ENCODE measurements at places on chromosomes 5 and 9. TPM values are rescaled to one million over a fixed set of nuclear protein-coding genes. Genes with fewer than 3 reads are reported as not detected.
A peak's percentile ranks its signal among the peaks of the same experiment; 100 is the strongest.

DNA sequence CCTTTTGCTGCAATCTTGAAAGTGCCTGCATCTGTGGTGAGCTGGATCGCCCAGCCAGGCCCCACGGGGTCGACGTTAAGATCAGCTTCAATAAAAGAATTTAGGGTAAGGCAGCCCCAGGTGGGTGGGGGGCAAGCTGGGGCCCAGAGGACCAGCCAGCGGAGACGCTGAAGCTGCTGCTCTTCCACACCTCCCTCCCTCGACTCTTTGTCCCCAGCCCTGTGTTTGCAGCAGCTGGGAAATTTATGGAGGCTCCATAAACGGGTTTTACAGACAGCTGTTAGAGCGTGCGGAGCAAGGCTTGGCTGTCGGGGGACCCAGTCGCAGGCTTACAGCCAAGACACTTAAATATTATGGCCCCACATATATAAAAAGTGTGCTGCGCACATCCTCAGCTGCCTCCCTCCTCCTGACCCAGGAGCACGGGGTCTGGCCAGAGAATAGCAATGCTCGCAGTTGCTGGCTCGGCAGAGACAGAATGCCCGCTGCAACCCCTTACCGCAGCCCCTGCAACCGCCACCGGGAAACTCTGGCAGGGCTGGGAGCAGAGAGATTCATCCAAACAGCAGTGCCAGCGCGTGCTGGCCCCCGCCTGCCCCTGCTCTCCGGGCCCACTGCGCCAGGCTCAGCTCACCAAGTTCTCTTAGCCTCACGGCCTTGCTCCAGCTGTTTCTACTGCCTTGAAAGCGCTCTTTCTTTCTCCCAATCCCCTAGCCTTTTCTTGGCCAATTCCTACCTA lies 28.4 kb upstream of the MVB12B start:
- no peak for DNase-seq

DNA sequence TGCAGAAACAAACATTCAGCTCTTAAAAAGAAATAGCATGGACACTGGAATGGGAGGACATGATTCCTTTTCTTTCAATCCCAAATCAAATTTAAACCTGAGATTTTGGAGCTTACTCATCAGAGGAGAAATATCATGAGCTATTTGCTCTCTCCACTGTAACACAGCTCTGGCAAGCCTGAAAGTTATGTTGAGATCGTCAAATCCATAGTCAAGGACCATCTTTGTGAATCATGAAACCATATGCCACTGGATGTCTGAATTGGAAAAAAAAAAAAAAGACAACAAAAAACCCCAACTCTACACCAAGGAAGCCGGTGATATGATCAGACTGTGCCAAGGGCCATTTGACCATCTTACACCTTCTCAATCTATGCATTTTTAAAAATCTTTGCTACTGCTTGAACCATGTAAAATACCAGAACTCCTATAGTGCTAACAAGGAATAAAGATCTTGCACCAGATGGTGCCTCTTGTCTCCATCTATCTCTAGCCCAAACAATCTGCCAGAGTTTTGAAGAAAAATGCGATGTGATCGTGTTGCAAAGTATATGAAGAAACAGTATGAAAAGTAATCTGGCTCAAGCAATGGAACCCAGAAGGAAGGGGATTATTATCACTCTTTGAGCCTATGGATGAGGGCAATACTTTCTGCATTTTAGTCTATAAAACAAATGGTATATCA lies 138.1 kb upstream of the MEF2C start:
- no peak for DNase-seq

DNA sequence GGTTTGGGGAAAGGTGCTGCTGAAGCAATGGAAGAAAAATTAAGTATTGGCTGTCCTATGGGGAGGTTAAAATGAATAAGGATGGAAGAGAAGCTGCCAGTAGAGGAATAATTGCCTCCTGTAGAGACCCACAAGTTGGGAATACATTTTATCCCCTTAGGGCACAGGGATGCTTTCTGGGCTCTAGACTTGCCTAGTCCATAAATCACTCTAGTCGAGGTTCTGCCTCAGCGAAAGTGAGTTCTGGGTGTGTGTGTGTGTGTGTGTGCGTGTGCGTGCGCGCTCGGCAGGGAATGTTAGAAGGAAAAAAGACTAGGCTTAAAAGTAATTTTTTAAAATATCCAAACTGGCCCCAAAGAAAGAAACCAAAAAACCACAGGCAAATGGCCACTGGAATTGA lies 291.6 kb downstream of the DOCK8 start:
- no peak for DNase-seq

GRCh38 chr9:93172666-93173364 lies 11.1 kb upstream of the WNK2 start:
- DNase-seq = no peak

ANKRD18B gene
- not detected for total RNA-seq

DNA sequence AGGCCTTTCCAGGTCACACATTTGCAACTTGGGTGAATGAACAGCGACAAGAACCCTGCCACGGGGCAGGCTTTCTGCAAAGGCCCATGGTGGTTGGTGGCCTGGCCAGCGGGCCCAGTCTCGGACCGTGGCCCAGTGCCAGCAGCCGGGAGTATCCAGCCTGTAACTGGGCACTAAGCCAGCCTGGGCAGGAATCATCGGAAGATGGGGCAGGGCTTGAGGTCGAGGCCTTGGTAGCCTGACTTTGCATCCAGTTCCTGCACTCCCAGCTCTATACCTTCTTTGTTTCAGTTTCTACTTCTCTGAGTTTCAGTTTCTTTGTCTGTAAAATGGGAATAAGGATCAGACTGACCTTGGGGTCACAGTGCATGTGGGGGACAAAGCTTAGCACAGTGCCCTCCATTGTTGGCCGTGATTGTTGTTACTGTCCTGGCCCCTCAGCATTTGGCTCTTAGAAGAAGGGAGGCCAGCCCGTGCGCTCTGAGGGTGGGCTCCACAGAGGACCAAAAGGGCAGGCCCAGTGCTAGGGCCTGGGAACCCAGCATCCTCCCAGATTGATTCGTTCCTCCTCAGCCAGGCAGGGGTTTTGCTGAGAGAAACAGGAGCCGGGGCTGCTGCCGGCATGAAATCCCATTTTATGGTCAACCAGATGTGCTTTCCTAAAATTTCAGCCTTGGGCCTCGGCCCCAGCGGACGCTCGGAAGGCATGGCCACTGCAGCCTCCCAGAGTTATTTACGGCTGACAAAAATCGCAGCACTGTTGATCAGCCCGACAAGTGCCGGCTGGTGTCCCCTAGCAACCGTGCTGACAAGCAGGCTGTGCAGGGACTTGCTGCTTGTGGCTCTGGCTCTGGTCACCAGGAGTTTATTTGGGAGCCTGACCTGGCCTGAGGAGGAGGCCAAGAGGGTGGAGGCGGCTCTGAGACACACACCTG lies 43.6 kb downstream of the JADE2 start:
- DNase-seq = no peak

- DNase-seq = no peak
Measured at GRCh38 chr5:169732841-169733240, 95.8 kb downstream of the DOCK2 start.

- no peak for DNase-seq
Measured at GRCh38 chr9:131657037-131657377, 82.9 kb downstream of the RAPGEF1 start.

- peak; percentile 10 for DNase-seq
Measured at GRCh38 chr9:133955821-133956411, 36.2 kb downstream of the VAV2 start.

OMD gene
- total RNA-seq = not detected

- no peak for DNase-seq
Measured at GRCh38 chr5:143554187-143554717, 150.8 kb upstream of the NR3C1 start.

SCGB3A1 gene
- not detected for total RNA-seq

GPR150 gene
- total RNA-seq = 1.2 TPM

DNA sequence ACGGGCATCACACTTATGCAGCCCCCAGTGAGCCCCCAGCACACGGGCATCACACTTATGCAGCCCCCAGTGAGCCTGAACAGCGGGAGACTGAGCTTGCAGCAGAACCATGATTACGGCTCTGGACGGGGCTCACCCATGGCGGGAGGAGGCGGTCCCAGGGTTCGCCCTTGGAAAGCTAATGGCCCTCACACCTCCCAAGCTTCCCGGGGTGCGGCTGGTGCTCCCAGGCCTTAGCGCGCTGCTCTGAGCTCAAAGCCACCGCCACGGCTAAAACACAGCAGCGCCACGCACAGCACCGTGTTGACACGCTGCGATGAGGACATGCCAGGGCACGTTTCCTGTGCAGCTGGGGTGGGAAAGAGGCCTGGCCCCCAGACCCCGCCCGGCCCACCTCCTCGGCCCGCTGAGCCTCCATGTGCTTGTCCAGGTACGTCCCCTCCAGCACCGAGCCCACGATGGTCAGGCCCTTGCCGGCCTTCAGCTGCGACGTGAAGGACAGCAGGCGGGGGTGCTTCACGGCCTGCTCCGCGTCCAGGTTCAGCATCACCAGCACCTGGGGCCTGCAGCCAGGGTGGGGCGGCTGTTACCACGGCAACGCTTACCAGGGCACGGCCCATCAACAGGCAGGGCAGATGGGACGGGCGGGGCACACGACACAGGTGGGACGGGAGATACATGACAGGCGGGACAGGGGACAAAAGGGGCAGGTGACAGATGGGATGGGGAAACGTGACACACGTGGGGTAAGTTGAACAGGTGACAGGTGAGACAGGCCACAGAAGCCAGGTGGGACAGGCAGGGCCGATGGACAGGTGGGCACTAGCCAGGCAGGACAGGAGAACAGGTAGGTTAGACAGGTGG lies 38.4 kb downstream of the SLC12A7 start:
- no peak for DNase-seq

DNA sequence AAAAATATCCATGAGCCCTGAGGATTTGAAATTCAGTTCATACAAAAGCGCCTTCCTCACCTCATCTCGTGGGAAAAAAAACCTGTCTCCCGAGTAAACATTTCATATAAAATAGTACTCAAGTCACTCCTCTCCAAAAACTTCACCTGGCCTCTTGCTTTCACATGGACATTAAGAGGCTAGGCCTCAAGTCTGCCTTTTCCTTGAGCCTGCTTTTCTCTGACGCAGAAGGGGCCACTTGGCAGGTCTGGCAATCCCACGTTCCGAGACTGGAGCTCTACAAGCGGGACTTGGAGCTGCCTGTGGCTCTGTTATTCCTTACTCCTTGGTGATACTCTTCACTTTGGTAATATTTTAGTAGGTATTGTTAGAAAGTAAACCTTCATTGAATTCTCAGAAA lies 26.9 kb upstream of the CKS2 start:
- no peak for DNase-seq

DNA sequence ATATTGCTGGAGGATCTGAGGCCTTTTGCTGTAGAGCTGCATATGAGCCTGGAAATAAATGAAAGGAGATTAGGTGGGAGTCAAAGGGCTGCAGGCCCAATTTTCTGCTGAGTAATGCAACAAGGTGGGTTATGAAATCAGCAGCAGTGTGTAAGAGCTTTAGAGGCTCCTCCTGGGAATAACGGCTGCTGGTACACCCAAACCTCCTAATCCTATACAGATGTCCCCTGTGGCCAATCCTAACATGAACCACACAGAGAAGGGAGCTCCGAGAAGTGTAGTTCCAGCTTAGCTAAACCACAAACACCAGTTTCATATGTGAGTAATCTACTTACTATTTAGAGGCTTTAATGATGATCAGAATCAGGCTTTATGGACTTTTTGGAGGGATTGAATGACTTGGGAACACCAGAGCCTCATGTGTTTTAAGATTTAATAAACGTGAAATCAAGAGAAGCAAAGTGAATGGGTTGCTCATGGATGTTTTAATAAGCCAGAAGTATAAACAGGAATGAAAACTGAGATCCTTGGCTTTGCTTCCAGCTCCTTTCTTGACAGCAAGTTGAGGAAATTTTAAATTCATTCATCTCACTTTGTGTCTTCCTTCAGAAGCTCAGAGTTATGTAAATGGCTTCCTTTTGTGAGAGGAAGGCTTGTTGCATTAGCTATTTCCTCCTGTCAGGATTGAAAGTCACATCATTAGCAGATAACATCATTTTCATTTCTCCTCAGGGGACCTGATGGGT lies 437.5 kb downstream of the TMEM232 start:
- no peak for DNase-seq

DNA sequence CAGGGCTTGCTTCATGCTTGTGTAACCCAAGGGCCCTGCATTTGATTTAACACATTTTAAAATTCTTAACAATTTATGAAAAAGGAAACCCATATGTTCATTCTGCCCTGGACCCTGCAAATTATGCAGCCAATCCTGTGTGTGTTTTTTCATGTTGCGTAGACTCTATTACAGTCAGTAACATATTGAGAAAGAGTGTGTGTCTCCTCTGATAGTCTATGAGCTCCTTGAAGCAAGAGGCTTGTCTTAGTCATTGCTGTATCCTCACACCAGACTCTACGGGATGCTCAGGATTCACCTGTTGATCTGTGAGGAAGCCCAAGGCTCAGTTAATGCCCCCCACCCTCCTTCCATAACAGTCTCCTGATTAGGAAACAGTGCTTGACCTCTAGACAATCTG lies 177.3 kb upstream of the DMAC1 start:
- no peak for DNase-seq

ADAMTSL1 gene
- total RNA-seq = not detected

ITGA2 gene
- 0.28 TPM for total RNA-seq

DNA sequence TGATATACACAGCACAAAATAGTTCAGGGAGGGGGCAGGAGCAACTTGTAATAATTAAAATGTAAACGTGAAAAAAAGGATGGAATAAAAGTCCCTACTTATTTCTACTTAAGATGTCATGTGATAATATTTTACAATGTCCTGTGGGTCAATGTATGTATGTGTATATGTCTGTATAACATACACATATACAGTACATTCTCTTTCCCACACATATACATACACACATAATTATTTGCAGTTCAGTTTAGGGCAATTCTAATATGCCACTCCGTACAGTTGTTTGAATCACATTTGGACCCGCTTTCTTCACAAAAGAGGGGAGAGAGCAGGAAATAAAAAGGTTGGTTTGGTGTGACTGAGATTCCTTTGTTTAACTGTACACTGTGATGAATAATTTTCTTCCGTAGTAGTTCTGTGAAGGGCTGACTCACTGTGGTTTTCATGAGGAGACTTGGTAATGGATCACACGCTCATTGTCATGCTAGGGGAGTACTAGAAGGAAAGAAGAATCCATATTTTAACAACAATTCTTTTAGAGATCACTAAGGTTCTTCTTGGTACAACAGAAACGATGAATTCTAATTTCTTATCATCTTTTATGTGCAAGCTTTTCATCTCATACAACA lies 26.2 kb upstream of the ACOT12 start:
- DNase-seq = no peak

DNA sequence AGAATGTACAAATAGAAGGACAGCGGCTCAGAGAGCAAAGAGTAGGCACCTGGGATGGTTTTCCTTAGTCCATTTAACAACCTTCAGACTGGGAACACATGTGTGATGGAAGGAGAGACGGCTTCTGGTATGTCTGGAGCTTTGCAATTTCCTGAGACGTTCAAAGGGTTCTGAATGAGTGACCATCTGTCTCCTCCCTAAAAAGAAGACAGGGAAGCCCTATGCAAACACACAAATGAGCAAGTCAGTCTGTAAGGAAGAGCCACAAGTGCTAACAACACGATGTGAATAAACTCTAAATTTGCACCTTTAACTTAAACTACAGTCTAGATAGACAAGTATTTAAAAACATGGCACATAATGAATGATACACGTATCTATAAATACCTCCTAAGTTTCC lies 391.0 kb downstream of the ICE1 start:
- DNase-seq = no peak

GRCh38 chr5:76525956-76526355 lies 97.2 kb downstream of the F2RL2 start:
- no peak for DNase-seq
